ENCODE measurements at places on chromosomes 4 and X. TPM values are rescaled to one million over a fixed set of nuclear protein-coding genes. Genes with fewer than 3 reads are reported as not detected.
A peak's percentile ranks its signal among the peaks of the same experiment; 100 is the strongest.

Gene TEC
- 1.3 TPM for total RNA-seq

Gene GPR143
- total RNA-seq, result not detected

DNA sequence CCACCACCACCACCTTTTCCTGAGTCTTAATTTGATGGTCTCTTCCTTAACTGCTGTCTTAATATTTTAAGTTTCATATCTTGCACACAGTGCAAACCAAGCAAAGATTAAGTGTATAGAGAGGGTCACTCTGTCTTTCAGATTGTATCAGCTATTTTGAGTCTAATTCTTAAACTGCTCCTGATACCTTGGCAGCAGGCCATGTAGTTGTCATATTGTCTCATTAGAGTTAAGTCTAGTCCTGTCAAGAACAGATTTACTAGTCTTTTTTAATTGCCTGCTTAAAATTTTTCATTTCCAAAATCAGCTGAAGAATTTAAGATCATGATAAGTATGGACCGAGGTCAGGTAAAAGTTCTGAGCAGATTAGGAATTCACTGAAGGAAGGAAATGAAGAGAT, 51.5 kb downstream of the FHIP1A start:
- no peak for DNase-seq

DNA sequence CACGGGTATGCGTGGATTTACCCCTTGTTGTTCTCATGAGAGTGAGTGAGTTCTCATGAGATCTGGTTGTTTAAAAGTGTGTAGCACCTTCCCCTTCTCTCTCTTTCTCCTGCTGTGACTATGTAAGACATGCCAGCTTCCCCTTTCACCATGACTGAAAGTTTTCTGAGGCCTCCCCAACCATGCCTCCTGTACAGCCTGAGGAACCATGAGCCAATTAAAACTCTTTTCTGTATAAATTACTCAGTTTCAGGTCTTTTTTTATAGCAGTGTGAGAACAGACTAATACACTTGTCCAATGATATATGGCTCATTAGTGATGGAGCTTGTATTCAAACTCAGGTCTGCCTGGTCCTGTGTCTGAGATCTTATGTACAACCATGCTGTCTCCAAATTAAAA, 28.5 kb upstream of the RTL3 start:
- no peak for DNase-seq

DNA sequence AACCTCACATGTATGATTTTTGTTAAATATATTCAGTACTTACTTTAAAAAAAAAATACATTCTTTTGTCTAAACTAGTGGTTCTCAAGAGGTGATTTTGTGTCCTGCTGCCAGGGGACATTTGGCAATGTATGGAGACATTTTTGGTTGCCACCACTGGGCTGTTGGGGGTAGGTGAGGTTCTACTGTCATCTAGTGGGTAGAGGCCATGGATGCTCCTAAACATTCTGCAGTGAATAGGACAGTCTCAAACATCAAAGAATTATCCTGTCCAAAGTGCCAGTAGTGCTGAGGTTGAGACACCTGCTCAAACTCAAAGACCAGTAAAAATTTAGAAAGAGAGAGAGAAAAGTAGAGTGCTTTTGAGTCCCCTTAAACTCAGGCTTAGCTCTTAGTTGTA, 32.9 kb upstream of the PGM2 start:
- DNase-seq, result no peak

DNA sequence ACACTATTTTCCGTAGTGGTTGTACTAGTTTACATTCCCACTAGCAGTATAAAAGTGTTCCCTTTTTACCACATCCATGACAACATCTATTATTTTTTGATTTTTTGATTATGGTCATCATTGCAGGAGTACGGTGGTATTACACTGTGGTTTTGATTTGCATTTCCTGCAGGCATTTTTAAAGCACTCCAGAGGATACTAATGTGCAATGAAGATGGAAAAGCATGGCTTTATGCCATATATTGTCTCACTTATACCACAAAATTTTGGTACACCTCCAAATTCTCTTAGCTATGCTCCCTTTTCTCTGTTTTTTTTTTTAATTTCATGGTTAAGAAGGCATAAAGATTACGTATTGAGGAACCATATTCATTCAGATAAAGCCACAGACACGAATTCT, 35.1 kb upstream of the NPY2R start:
- no peak for DNase-seq

- DNase-seq, result no peak
Measured at GRCh38 chrX:15680401-15680800, 15.8 kb upstream of the CLTRN start.

Gene FRAS1
- total RNA-seq, result 16.4 TPM

Gene FRMPD4
- total RNA-seq, result 2.9 TPM

Gene IDUA
- total RNA-seq, result 15.2 TPM

GRCh38 chr4:73252001-73252400, 6.6 kb downstream of the ANKRD17 start:
- no peak for DNase-seq

Gene MTCP1
- total RNA-seq, result 3.9 TPM

- no peak for DNase-seq
Measured at GRCh38 chr4:83112231-83112630, 2.3 kb downstream of the PLAC8 start.

- no peak for DNase-seq
Measured at GRCh38 chr4:14289708-14290107, 662.2 kb upstream of the BOD1L1 start.

Gene ITM2A
- total RNA-seq, result 13.0 TPM

Gene RRH
- total RNA-seq, result not detected

DNA sequence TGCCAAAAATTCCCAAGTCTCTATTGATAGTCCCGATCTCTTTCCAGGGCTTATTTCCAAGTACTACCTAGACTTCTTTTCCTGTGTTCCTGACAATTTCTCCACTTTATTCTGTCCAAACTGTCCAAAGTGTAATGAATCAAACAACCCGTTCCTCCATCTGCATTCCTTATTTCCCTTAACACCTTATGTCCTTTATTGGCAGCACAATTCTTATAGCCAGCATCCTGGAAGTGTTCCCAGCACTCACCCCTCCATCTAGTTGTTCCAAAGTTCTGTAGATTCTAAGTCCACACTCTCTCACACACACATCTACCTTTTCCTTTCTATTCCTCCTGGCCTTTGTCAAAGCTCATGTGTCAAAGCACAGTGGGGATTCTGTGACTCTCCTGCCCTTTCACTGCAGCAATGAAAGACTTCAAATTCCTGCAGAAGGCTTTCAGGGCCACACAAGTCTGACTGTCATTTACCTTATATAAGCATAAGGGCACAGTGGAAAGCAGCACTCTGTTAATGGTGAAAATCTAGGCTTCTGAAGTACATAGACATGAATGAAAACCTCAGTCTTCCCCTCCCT, 22.1 kb downstream of the LIMCH1 start:
- no peak for DNase-seq

- DNase-seq, result no peak
Measured at GRCh38 chrX:19121898-19122640, at the start of gene ADGRG2. Gene ADGRG2 (minus strand): TSS chrX:19122468. CDS start chrX:19068834, 53,634 bp downstream.

Gene SUPT20HL1
- total RNA-seq, result not detected

GRCh38 chrX:134236626-134237614, at the start of gene CCDC160:
Gene CCDC160 (plus strand): TSS chrX:134237182. CDS start chrX:134244801, 7,619 bp downstream.
- peak; percentile 64 for DNase-seq

GRCh38 chr4:188300385-188300784, 161.1 kb downstream of the TRIML1 start:
- DNase-seq, result no peak

Gene HTN3
- total RNA-seq, result not detected

Gene USO1
- 72.5 TPM for total RNA-seq

Gene YTHDC1
- total RNA-seq, result 60.4 TPM

- DNase-seq, result no peak
Measured at GRCh38 chr4:14375816-14376215, 626.5 kb upstream of the CPEB2 start.

GRCh38 chrX:11382930-11383329, 89.7 kb downstream of the AMELX start:
- no peak for DNase-seq

DNA sequence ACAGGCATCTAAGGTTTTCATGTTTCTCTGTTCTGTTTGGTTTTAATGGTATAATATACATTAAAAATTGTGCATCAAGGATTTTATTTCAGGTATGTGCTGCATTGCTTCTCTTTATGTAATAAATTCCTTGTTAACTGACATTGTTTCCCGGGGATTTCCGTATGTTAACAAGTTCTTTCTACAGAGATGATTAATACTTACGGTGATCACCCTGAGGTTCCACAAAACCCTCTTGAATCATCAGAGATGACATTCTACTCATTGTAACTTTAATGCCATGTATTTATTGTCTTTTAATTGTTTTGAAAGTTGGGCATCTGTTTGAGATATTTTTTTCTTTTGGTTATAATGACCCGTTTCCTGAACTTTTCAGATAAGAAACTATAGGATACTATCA, 37.5 kb downstream of the ARHGAP10 start:
- no peak for DNase-seq

Gene AMBN
- not detected for total RNA-seq

- no peak for DNase-seq
Measured at GRCh38 chr4:181874602-181875001, 368.6 kb upstream of the TENM3 start.

Gene CCDC149
- total RNA-seq, result 21.3 TPM

- DNase-seq, result no peak
Measured at GRCh38 chrX:95441836-95442235, 1242.8 kb upstream of the DIAPH2 start.

DNA sequence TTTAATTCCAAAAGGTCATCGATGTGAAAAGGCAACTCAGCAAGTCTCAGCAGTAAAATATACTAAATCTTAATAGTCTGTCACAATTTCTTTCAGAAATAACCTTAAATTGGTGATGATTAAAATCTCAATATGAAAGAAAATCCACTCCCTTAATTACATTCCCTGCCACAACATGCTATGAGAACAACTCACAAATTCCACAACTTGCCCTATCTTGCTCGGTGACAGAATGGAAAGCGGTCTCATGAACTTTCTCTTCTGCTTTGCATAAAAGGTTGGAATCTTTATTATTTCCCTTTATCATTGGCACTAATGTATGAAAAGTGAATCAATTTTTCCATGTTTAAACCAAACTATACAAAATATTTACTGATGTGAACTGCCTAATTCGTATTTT, 380.8 kb downstream of the TMA16 start:
- DNase-seq, result no peak

Gene SLC26A1
- total RNA-seq, result not detected

DNA sequence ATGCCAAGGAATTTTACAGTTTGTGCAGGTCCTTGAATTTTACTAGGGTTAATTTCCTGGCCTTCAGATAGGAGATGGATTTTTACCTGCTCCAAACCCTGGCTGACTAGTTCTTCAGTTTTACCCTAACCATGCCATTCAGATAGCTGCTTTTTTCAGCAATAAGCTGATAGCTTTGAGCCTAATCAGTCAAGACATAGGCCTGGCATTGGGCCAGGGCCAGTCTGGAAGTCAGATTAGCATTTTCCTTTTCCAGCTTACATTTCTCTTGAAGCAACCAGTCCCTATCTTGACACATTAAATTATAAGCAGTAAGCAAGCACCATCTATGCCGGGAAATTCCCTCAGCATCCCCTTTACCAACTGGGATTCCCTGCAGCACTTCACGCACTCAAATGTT, 177.1 kb downstream of the ADGRA3 start:
- no peak for DNase-seq

- no peak for DNase-seq
Measured at GRCh38 chrX:66408507-66408906, 230.4 kb downstream of the EDA2R start.

Gene ADH7
- not detected for total RNA-seq

GRCh38 chr4:182201871-182202270, 41.3 kb upstream of the TENM3 start:
- DNase-seq, result no peak

- DNase-seq, result no peak
Measured at GRCh38 chr4:144674711-144675110, 28.8 kb downstream of the HHIP start.

Gene DDX53
- total RNA-seq, result not detected

- DNase-seq, result no peak
Measured at GRCh38 chrX:72001906-72002305, 91.3 kb downstream of the NHSL2 start.

DNA sequence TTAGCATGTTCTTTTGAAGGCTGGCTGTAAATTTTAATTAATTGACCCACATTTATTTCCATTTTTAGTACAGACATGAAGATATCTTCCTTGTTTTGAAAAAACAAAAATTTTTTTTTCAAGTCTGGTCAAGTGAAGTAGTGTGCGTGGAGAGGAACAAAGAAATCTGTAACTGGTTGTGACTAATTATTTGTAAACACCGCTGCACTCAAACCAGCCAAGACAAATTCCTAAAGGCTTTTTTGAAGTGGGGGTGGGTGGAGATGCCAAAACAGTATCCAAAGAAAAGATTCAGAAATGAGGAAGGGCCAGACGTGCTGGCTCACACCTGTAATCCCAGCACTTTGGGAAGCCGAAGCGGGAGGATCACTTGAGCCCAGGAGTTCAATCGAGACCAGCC, 88.3 kb downstream of the SHROOM2 start:
- no peak for DNase-seq

DNA sequence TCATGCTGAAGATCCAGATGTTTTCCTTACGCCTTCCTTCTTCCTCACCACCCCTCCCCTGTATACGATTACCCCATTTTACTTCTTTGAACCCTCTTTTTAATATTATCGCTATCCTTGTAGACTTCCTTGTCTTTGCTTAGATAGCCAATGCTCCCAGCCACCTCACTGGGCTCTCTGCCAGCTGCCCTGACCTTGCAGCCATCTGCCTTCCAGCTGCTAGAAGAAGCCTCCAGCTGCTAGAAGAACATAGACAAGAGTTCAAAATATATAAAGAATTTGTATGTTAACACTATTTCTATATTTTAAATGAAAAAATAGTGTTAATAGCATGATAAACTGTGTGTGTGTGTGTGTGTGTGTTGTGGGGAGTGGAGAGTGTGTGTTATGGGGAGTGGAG, 374.7 kb downstream of the ANKRD50 start:
- no peak for DNase-seq

GRCh38 chr4:142846108-142846728, at the start of gene INPP4B:
Gene INPP4B (minus strand): TSS chr4:142846301.
- peak; percentile 79 for DNase-seq

DNA sequence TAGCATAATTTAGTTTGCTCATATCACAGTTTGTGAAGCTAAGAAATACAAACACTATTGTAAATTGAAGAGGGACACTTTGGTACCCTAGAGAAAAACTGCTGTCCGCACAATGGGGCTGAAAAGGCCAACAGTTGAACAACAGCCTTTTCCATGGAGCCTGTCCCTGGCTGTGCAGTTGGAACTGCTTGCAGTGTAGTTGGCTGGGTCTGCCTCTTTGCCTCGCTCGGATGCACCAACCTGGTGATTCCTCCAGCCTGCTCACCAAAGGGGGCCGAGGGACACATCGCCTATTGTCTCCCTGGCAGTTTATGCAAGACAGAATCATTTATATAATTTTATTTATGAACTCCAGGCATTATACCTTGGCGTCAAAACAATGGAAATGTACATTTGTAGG, 16.5 kb upstream of the GALNT7 start:
- DNase-seq, result no peak

DNA sequence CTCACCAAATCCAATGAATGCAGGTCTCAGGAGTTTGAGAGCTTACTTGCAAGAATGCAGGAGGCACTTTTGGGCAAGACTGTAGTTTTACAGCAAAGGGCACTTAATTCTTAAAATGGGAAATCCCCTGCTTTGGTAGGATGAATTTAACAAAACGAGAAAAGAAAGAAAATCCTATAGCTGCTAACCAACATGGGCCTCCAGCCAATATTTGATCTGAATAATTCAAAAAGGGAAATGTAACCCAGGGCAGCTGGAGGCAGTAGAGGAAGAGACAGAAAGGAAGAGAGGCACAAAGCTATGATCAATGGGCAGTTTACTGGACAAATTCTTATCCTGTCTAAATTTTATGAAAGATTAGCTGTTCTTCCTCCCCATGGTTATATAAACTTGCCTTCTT, 142.3 kb downstream of the SH3KBP1 start:
- DNase-seq, result no peak

Gene BEX5
- total RNA-seq, result 1.4 TPM

Gene GPR78
- not detected for total RNA-seq
